CD4-positive, alpha-beta memory T cell (primary cell): ENCODE measurements at places on chromosomes 7 and 10. TPM values are rescaled to one million over a fixed set of nuclear protein-coding genes. Genes with fewer than 3 reads are reported as not detected.

DNA sequence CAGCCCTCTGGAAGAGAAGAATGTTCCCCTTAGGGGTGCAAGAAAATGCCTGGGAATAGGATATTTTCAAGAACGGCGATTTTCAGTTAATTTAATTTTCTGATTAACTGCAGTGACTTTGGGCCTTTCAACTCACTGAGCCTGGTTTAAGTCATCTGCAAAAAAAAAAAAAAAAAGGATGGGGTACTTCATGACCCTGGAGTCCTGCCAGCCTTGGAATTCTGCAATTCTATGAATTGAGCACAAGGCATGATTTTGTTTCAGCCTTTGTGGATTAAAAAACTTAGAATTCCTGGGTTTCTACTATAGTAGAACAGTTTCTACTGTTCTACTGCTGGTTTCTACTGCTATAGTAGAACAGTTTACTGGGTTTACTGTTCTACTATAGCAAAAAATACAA is 58.3 kb upstream of the CALD1 start:
- no peaks in the 10 kb centered on the region for H3K27me3 ChIP-seq
- H3K36me3 ChIP-seq = no peaks in the 10 kb centered on the region
- no peak for DNase-seq
- no peak overlapping the region for H3K4me3 ChIP-seq

GRCh38 chr7:74606101-74606908 is 51.2 kb upstream of the GTF2I start:
- no peak overlapping the region for H3K27ac ChIP-seq
- H3K27me3 ChIP-seq = no peaks in the 10 kb centered on the region
- H3K4me3 ChIP-seq = no peak overlapping the region
- H3K4me1 ChIP-seq = peaks cover 10% of the 10 kb centered on the region
- H3K36me3 ChIP-seq = no peaks in the 10 kb centered on the region

DNA sequence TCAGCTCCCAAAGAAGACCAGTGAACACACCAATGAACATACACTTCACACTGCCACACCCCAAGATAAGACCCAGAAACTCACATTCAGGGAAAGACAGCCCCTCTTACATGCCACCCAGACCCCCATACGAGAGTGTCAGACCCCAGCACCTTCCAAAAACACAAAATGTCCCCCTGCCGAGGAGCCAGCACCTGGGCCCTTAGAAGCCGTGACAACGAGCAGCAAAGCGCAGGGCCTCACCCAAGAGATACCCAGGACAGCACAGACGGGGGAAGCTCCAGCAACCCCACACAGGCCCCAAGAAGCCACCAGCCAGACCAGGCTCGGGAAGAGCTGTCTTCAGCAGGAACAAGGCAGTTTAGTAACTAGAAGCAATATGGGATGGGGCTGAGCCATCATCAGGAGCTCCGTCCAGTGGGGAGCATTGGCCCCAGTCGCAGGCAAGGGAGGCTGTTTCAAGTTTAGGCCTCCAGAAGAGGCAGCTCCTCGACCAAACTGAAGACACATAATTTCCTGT is 243.6 kb downstream of the PTPRN2 start:
- H3K36me3 ChIP-seq = no peaks in the 10 kb centered on the region
- H3K4me1 ChIP-seq = no peaks in the 10 kb centered on the region
- no peaks in the 10 kb centered on the region for H3K27me3 ChIP-seq
- DNase-seq = no peak

- DNase-seq = no peak
- H3K27ac ChIP-seq = no peak overlapping the region
- no peaks in the 10 kb centered on the region for H3K4me1 ChIP-seq
- no peaks in the 10 kb centered on the region for H3K36me3 ChIP-seq
These were observed 102.7 kb downstream of the PDGFA start for GRCh38 chr7:416761-417624.

- H3K27ac ChIP-seq = no peak overlapping the region
- H3K4me3 ChIP-seq = no peak overlapping the region
- DNase-seq = no peak
- H3K27me3 ChIP-seq = no peaks in the 10 kb centered on the region
- no peaks in the 10 kb centered on the region for H3K4me1 ChIP-seq
These were observed 114.6 kb downstream of the LRMDA start for GRCh38 chr10:75546004-75546403.

- H3K27me3 ChIP-seq = peaks cover 23% of the 10 kb centered on the region
- H3K36me3 ChIP-seq = no peaks in the 10 kb centered on the region
- no peak overlapping the region for H3K27ac ChIP-seq
- no peak overlapping the region for H3K4me3 ChIP-seq
- no peaks in the 10 kb centered on the region for H3K4me1 ChIP-seq
- no peak for DNase-seq
These were observed 8.9 kb upstream of the EMX2 start for GRCh38 chr10:117533507-117534281.

DNA sequence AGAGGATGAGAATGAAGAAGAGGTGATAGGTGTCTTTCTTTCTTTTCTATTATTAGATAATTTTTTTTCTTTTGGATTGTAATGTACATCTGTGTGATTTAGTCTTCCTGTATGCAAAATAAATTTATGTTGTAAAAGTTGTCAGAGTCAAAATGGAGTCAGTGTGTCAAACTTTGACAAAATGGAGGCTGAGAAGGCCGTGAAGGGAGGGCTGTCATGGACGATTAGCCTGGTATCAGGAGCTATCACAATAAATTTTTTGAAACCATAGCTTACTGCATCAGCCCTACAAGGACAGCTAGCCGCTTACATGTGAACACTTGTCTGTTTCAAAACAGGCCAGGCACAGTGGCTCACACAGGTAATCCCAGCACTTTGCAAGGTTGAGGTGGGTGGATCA is 67.6 kb downstream of the EXOC6 start:
- H3K4me1 ChIP-seq = no peaks in the 10 kb centered on the region
- DNase-seq = no peak
- no peak overlapping the region for H3K4me3 ChIP-seq
- no peaks in the 10 kb centered on the region for H3K36me3 ChIP-seq
- no peak overlapping the region for H3K27ac ChIP-seq

DNA sequence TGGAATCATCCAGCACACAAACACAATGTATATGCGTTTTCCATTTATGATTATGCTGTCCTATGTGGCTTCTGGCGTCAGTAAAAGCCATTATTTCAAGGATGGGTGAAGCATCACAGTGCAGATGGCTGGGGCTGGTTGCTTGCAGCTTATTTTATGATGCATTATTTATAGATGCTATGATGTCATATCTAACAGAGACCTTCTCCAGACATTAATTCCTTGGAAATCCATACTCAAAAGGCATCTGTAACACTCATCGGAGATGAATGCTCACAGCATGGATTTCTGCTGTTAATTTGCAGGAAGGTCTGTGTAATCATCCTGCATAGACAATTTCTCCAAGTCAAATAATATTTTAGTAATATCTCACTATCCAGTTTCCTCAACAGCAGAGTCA is 7.2 kb downstream of the RGS10 start:
- no peaks in the 10 kb centered on the region for H3K27me3 ChIP-seq
- H3K4me1 ChIP-seq = peaks cover 78% of the 10 kb centered on the region
- no peak overlapping the region for H3K4me3 ChIP-seq
- no peaks in the 10 kb centered on the region for H3K36me3 ChIP-seq
- DNase-seq = no peak

DNA sequence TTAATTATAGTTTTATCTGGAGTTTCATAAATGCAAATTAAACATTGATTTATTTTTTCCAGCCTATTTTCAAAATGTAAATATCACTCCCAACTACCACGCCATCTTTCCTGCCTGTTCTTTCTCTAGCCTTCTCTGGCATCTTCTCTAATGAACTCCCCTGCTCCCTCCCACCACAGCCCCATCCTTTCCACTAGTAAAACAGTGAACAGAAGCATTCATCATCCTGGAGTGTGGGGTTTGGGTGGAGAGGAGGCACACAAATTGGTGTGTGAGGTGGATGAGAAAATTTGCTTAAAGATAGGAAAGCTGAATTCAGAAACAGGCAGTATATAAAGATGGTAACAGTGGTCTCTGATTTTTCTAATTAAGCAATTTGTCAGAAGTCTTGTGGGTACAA is 479.4 kb downstream of the ARL4A start:
- no peak for DNase-seq
- no peaks in the 10 kb centered on the region for H3K27me3 ChIP-seq
- no peak overlapping the region for H3K27ac ChIP-seq
- no peak overlapping the region for H3K4me3 ChIP-seq
- no peaks in the 10 kb centered on the region for H3K4me1 ChIP-seq

DNA sequence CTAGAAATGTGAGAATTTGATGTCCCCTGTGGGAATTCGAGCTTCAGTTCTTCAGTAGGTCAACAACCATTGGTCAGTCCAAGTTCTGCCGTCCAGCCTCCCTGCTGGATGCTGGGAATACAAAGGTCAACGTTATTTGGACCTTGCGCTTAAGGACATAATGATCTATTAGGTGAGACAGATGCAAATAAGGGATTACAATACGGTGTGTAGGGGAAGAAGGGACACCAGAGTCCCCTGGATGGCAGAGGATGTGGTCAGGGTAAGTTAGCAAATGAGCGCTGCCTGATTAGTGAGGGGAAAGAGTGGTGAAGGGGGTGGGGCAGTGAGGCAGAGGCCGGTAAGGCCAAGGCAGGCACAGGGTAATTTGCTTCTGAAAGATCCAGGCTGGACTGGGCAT is 16.2 kb downstream of the CCNY start:
- H3K4me3 ChIP-seq = no peak overlapping the region
- H3K36me3 ChIP-seq = no peaks in the 10 kb centered on the region
- DNase-seq = no peak

GRCh38 chr10:6005856-6006395 is 28.6 kb upstream of the IL15RA start:
- peaks cover 9% of the 10 kb centered on the region for H3K4me1 ChIP-seq
- no peak overlapping the region for H3K4me3 ChIP-seq
- H3K36me3 ChIP-seq = no peaks in the 10 kb centered on the region

DNA sequence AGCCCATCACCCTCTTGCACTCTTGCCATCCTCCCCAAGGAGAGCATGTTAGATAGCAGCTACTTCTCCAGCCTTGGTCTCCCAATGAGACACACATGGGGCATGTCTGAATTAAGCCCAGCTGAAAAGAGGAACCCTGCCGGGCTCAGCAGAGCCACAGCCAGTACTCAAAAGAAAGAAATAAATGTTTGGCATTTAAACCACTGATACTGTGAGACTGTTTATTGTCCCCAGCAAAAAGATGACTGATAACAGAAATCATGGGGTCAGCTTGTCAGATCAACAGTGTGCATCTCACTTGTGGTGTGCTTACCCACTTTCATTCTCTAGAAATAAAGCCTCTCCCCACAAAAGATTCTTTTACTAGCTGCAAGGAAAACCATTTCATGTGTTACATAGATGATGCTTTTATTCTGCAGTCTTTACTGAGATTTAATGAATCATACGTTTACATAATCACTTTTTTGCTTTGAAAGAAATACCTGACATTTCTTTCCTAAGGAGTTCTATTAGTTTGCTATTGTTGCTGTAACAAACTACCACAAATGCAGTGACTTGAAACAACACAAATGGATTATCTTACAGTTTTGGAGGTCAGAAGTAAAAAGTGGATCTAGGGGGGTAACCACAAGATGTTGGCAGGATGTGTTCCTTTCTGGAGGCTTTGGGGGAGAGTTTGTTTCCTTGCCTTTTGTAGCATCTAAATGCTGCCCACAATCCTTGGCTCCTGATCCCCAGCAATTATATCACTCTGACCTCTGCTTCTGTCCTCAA is 20.9 kb downstream of the ANKRD7 start:
- no peak overlapping the region for H3K27ac ChIP-seq
- H3K27me3 ChIP-seq = no peaks in the 10 kb centered on the region
- no peak for DNase-seq
- no peak overlapping the region for H3K4me3 ChIP-seq

DNA sequence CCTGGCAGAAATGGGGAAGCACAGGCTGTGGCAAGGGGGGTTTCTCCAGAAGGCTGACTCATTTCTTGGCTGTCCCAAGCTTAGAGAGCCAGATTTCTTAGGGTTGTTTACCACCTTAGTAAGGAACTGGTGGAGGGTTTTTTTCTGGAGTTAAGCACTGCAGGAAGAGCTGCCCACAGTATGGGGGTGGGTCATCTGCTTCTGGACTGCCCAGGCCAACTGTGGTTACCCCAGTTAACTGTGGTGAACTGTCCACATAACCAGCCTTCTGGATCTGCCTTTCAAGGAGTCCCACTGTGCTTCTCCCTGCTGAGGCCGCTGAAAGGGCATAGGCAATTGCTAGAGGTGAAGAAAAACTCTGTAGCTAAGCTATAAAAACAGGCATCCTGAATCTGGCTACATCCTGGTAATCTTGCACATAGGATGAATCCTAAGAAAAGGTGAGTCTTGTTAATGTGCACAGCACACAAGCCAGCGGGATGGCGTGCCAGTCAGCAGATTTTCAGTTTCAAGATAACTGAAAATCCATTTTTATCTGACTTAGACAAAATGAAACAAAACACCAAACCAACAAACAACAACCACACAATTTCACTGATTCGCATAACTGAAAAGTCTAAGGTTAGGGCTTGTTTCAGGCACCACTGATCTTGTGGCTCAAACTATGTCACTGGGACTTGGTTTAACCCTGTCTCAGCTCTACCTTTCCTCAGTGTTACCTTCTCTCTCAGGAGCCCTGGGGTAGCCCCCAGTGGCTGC is 21.6 kb upstream of the TSPAN33 start:
- H3K27ac ChIP-seq = no peak overlapping the region
- no peaks in the 10 kb centered on the region for H3K4me1 ChIP-seq
- no peaks in the 10 kb centered on the region for H3K27me3 ChIP-seq
- no peaks in the 10 kb centered on the region for H3K36me3 ChIP-seq

GRCh38 chr10:93652857-93653256 is 40.5 kb downstream of the PDE6C start:
- no peak overlapping the region for H3K27ac ChIP-seq
- no peaks in the 10 kb centered on the region for H3K27me3 ChIP-seq
- DNase-seq = no peak
- no peak overlapping the region for H3K4me3 ChIP-seq
- H3K4me1 ChIP-seq = no peaks in the 10 kb centered on the region
- no peaks in the 10 kb centered on the region for H3K36me3 ChIP-seq

Gene LOXL4
- total RNA-seq = not detected

Gene TEX36
- not detected for total RNA-seq

Gene PTPRZ1
- total RNA-seq = not detected

Gene DRGX
- total RNA-seq = not detected

Gene C7orf57
- total RNA-seq = not detected

Gene ITPRID1
- total RNA-seq = not detected

Gene MSS51
- 5.0 TPM for total RNA-seq
